ENCODE measurements at places on chromosomes 2 and 18.

DNA sequence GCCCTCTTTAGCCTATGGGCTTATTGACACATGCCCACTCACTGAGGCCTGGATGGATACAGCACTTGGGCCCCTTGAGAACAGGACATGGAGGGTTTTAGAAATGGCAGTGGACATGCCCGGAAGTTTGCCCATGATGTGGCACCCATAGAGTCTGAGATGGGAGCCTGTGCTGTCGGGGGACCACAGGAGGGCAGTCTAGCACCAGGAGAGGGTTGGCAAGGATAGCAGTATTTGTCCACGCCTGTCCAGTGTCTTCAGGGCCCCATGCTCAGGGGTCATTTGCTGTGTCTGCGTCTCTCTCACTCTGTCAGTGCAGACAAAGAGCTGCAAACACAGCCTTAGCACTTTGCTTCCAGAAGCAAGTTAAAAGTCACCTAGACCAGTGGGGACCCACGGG lies 48.7 kb downstream of the IL1RL2 start:
- DNase-seq: peak; percentile 68

DNA sequence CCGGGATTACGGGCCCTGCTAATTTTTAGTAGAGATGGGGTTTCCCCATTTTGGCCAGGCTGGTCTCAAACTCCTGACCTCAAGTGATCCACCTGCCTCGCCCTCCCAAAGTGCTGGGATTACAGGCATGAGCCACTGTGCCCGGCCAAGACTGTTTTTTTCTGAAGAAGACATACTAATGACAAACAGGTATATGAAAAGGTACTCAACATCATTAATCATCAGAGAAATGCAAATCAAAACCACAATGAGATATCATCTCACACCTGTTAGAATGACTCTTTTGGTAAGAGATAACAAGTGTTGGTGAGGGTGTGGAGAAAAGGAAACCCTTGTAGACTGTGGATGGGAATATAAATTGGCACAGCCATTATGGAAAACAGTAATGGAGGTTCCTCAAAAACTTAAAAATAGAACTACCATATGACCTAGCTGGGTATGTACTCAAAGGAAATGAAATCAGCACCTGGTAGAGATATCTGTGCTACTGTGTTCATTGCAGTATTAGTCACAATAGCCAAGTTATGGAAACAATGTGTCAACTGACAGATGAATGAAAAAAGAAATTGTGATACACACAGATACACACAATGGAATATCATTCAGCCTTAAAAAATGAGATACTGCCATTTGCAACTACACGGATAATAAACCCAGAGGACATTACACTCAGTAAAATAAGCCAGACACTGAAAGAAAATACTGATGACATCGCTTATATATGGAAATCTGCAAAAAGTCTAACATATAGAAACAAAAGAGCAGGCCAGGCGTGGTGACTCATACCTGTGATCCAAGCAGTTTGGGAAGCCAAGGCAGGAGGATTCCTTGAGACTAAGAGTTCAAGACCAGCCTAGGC lies 20.8 kb downstream of the SOS1 start:
- DNase-seq: peak; percentile 38

GRCh38 chr18:11512096-11513025 lies 97.0 kb upstream of the SLC35G4 start:
- peak; percentile 7 for DNase-seq

GRCh38 chr2:6196449-6196848 lies 504.3 kb downstream of the SOX11 start:
- DNase-seq: no peak

- no peak for DNase-seq
Measured at GRCh38 chr2:222959358-222959757, 92.6 kb upstream of the KCNE4 start.

DNA sequence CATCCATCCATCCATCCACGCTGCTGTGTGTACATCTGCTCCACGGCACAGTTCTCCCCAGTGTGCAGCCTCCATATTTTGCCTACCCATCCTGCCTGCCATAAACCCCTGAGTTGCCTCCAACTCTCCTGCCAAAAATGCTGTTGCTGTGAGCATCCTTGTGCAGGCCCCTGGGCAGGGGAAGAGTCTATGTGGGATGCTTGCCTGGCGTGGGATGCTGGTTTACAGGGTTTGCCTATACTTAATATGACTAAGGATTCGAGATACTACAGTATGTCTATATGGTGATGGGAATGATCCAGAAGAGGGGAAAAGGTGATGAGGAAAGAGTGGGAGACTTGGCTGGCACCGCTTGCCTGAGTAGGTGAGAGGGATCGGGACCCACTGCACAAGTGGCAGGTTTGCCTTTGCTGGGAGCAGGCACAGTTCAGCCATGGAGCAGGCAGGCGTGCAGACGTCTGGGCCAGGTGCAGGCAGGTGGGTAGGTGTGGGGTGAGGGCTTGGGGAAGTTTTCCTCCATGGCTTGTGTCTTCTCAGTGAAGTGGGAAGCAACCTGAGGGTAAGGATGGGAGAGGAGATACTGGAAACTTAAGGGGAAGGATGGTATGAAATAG lies 30.2 kb upstream of the FAHD2A start:
- DNase-seq: no peak

Measured in activated naive CD4-positive, alpha-beta T cell treated with anti-CD3 and anti-CD28 coated beads for 36 hours (primary cell).